NCI-H1436 treated with DMSO at 0.1 percent for 48 hours (cell line): ENCODE measurements at places on chromosomes 16 and 17.

DNA sequence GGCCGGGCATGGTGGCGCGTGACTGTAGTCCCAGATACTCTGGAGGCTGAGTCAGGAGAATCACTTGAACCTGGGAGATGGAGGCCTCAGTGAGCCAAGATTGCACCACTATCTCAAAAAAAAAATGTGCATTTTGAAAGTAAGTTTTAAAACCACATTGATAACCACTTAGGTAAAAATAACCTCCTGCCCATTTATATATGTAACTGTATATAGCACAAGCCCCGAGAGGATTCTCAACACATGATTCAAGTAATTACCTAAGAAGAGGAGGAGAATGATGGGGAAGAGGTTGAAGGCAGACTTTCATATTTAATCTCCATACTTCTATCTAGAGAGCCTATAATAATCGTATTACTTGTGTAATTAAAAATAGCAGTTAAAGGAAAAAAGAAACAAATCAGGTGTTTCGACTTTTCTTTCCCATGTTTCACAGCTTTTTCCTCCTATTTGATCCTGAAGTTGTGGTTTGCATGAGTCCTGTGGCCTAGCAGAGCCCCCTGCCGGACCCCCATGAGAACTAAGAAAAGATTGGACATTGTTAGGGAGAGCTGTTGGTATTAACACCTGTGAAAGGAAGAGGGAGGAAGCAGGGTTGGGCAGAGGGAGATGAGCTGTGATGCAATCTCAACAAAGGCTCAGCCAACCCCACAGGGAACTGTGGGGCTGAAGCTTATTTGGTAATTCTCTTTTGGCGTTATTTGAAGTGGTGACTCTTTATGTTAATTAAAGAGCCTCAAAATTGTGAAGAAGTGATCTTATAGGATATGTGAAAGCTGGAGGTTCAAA is 22.1 kb downstream of the PMFBP1 start:
- DNase-seq, result no peak

DNA sequence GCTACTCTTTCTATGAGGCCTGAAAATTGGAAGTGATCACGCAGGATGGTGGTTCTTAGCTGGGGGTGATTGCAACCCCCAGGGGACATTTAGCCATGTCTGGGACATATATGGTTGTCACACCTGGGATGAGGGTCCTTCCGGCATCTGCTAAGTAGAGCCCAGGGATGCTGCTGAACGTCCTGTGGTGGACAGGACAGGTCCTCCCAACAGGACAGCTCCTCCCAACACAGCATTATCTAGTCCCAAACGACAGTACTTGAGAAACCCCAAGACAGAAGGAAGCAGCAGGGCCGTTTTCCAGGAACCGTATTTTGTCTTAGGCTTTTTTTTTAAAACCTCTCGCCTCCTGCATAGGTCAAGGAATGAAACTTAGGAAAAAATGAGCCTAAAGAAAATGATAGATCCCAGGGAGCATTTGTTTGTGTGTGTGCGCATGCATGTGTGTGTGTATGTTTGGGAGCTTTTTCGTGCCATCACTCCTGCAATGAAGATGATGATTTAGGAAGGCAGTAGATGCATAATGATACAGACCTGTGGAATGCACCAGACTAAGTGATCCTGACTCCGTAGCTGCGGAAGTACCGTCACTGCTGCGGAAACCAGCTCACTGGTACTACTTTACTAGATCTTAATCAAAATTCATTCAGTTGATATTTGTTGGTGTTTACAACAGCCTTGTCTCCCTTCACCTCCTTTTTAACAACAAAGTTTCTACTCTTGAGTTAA is 118.2 kb downstream of the SNX29 start:
- no peak for DNase-seq

DNA sequence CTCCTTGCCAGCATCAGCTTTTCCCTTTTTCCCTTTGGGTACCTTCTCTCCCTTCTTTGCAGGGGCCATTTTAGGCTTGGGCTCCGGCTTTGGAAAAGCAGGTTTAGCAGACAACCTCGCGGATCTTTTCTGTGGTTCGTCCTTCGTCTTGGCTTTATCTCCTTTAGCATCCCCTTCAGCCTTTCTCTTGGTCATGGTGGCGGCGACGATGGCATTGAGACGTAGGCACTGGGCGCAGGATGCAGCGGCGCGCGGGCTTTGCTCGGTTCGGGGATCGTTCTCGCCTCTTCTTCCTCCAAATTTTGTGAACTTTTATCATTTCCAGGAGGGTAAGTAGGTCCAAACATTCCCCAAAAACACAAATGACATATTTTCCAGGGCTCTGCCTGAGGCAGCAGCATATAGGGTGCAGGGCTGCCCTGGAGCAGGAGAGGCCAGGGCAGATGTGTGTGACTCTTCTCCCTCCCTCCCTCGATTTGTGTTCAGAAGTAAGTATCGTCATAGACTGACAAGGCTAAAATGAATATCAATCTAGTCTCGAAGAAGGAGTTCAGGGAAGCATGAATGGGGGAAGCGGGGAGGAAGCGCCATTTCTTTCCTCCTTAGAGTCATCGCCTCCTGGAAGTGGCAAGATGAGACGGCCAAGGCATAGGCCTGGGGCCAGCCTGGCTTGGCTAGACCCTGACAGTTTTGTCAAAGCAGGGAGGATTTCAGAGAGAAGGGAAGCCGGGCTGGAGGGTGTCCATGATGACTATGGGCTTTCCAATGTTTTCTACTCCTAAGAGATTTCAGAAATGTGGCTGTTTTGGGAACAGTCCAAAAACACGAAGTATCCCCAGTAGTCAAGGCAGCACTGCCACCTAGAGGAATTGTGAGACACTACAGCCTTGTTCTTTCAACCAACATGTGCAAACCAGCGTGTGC is 13.2 kb downstream of the CHCT1 start:
- peak; percentile 17 for DNase-seq

- DNase-seq, result no peak
Measured at GRCh38 chr16:4938683-4939030, 1.7 kb upstream of the PPL start.

DNA sequence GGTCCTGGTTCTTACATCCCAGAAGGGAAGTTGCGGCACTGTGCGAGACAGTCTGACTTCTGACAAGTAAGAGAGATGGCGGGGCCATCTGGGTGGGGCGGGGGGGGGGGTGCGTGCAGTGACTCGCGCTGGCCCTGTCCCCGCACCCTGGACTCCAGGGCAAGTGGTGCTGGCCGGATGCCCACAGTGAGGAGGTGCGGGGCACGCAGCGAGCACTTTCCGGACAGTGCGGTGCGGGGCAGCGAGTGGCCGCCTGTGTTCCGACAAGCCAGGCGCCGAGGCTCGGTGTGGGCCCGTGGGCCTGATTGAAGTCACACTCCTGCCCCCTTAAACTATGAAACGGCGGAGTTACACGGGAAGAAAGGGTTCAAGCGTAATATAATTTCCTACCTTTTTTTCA is 106.4 kb downstream of the BANP start:
- DNase-seq, result no peak

- DNase-seq, result no peak
Measured at GRCh38 chr17:77061669-77062068, 79.1 kb upstream of the SEC14L1 start.

DNA sequence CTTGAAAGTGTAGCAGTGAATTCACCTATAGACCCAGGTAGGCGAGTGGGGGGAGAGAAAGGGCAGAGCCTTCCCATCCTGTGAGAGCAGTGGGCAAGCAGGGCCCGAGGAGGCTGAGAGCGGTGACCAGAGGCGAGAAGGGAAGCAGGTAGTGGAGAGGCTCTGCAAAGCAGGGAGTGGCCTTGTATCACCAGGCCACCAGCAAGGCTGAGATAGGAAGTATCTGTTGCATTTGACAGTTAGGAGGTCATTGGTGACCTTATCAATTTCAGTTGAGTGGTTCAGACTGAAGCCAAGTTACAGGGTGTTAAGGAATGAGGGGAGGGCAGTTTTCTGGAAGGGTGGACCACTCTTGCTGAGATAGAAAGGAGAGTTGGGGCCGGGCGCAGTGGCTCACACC is 10.7 kb upstream of the HSD3B7 start:
- no peak for DNase-seq

GRCh38 chr16:85709766-85710585 is 21.2 kb upstream of the GINS2 start:
- no peak for DNase-seq

DNA sequence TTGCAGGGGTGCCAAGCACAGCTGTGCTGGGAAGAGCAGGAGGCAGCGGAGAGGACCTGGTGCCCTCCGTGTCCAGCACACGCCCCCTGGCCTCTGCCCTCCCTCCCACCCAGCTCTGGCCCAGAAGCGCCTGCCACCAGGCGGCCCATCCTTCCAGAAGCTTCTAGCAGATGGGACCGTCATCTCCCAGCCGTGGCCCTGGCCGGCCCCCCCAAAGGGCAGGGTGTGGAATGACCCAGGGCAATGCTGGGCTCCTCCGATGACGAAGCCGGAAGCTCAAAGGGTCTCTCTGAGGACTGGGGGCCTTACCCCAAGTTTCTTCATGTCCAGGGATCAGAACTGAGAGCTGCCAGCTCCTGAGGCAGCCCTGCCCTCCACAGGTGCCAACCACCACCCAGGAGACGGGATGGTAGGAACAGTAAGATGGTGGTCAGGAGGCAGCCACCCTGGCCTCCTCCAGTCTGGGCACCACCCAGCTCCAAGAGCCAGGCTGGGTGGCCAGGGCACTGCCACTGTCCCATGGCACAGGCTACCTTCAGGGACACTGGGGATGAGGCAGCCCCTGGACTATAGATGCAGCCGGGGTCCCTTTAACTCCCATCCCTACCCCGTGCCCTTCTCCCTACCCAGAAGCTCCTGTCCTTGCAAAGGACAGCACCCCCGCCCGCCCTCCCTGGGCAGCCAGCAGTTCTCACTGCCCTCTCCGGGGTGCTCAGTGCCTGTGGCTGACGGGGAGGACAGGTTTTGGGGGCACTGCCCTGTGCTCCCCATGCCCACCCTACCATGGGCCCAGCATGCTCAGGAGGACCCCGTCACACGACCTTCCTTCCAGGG is 6.5 kb upstream of the CDH15 start:
- DNase-seq, result no peak

GRCh38 chr16:72796222-72796621 is 251.7 kb downstream of the ZFHX3 start:
- DNase-seq, result no peak

DNA sequence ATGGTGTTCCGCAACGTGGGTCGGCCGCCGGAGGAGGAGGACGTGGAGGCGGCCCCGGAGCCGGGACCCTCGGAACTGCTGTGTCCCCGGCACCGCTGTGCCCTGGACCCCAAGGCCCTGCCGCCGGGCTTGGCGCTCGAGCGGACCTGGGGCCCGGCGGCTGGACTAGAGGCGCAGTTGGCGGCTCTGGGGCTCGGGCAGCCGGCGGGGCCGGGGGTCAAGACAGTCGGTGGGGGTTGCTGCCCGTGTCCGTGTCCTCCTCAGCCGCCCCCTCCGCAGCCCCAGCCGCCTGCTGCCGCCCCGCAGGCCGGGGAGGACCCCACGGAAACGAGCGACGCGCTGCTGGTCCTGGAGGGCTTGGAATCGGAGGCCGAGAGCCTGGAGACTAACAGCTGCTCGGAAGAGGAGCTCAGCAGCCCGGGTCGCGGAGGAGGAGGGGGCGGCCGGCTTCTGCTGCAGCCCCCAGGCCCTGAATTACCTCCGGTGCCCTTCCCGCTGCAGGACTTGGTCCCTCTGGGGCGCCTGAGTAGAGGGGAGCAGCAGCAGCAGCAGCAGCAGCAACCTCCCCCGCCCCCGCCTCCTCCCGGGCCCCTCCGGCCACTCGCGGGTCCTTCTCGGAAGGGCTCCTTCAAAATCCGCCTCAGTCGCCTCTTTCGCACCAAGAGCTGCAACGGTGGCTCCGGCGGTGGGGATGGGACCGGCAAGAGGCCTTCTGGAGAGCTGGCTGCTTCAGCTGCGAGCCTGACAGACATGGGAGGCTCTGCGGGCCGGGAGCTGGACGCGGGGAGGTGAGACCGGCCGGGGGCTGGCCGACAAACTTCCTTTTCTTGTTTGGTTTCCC is 821 bp downstream of the SOCS7 start:
- no peak for DNase-seq

GRCh38 chr17:59002848-59003247 is 103.8 kb downstream of the TRIM37 start:
- no peak for DNase-seq

DNA sequence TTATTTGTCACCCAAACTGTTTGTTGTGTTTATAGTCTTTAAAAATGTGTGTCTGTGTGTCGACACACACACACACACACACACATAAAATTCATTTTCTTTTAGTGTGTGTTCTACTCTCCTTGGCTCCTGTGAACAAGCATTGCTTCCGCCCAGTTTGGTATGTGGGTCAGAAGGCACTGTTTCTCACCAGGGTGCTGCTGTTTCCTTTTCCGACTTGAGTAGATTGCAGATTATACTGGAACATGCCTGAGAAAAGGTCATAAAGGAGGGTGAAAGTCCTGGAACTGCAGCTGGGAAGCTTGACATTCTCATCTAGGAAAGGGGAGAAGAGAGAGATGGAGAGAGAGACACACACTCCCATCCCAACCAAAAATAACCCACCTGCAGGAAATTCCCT is 330.3 kb downstream of the BCAS3 start:
- DNase-seq, result no peak

DNA sequence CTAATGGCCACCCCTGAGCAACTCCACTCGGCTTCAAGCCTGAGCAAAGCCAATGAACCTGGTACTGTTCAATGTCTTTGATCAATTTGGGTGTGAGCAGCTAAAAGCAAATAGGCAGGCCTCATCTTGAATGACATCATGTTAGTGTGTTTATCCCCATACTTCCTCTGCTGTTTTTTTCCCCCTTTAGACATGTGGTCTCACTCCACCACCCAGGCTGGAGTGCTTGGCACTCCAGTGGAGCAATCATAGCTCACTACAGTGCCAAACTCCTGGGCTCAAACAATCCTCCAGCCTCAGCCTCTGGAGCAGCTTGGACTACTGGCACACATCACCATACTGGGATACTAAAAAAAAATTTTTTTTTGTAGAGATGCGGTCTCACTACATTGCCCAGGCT is 75.4 kb downstream of the ARHGAP17 start:
- no peak for DNase-seq

DNA sequence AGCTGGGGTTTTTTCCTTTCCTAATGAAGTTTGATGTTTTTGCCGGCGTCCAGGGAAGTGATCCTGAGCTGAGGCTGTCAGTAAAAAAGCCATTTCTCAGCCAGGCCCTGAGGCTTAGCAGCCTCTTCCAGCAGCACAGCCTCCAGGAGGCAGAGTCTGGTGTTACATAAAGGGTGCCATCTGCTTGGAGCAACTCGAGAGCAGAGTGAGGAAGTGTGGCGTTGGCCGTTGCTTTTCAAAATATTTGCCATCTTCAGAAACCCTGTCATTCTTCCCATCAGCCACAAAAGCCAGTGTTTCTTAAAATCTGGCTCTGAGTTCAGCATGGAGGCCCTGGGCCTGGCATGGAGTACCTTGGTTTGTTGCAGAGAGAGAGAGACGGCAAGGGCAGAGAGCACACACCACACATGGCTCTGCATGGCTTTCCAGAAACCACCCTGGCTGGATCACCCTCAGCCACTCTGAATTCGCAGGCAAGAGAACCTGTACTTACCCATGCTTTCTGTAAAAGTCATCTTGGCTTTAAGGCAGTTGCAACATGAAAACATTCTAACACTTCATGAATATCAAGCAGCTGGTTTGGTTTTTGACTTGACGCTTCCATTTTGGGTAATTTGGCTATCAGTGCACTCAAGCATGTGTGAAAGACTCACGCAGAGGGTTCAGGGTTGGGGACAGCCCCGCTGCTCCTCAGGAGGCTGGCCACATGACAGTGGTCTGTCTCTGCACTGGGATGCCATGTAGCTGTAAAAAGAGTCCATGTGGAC is 21.0 kb downstream of the PMM2 start:
- no peak for DNase-seq

- DNase-seq, result no peak
Measured at GRCh38 chr16:86490859-86491639, 19.3 kb upstream of the FOXF1 start.

GRCh38 chr16:88014954-88015805 is 63.9 kb downstream of the BANP start:
- no peak for DNase-seq
